ENCODE measurements at places on chromosomes 5 and 9.
A peak's percentile ranks its signal among the peaks of the same experiment; 100 is the strongest.

GRCh38 chr5:83125560-83125959 lies 48.2 kb downstream of the XRCC4 start:
- DNase-seq = no peak

GRCh38 chr9:15268782-15269181 lies 38.2 kb downstream of the TTC39B start:
- DNase-seq = no peak

DNA sequence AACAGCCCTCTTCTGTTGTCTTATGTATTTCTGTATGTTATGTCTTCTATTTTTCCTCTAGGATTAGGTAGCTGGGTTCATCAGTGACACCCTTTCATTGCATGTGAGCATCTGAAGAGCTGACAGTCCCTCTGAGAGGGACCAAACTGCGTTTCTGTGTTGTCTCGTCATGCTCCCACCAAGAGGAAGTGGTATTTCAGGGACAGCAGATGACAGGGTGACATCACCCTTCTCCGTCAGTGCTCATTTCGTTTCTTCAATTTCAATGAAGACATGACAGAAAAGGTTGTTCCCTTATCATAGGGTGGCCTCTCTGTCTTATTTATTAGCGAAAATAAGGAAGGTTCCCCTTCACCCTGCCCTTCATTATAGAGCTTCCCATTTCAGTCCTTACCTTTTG lies 225.9 kb upstream of the NR4A3 start:
- DNase-seq = no peak

DNA sequence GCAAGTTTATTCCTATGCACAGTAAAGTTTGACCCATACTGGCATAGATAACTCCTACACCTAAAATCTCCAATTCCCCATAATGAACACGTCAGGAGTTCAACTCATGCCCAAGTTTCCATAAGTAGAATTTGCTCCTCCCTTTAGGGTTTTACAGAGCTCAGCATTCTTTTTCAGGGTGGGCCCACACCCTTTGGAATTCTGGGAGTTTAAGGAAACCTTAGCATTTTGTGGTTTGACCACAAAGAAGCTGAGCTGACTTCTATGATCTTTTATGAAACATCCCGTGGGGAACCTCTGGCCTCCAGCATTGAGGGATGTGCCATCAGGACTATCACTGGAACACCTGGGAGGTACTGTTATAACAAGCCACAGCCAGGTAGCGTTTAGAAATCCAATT lies 220.6 kb upstream of the MAP3K1 start:
- DNase-seq = no peak

GRCh38 chr9:109256336-109256735 lies 64.5 kb downstream of the EPB41L4B start:
- no peak for DNase-seq

- DNase-seq = no peak
Observed at GRCh38 chr5:38559428-38559827, 3.0 kb upstream of the LIFR start.

- DNase-seq = no peak
Observed at GRCh38 chr9:79578891-79579290, 7.1 kb downstream of the TLE4 start.

GRCh38 chr5:78896132-78896531 lies 89.0 kb downstream of the ARSB start:
- DNase-seq = no peak

GRCh38 chr5:961002-961710 lies 47.4 kb upstream of the NKD2 start:
- no peak for DNase-seq

GRCh38 chr5:40078898-40079575 lies 600.7 kb upstream of the PTGER4 start:
- DNase-seq = no peak

- DNase-seq = no peak
Observed at GRCh38 chr5:130277002-130277401, 372.7 kb downstream of the CHSY3 start.

DNA sequence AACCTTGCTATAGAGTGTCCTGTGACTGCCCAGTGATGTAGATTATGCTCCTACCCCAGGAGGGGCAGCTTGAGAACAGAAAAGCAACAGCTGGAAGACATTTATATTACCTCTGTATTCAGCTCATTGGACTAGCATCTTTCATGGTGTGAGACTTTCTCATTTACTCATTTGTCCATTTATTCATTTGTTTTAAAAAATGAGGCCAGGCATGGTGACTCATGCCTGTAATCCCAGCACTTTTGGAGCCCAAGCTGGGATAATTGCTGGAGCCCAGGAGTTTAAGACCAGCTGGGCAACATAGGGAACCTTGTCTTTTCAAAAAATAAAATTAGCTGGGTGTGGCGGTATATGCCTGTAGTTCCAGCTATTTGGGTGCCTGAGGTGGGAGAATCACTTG lies 130.0 kb upstream of the LHFPL2 start:
- DNase-seq = no peak

DNA sequence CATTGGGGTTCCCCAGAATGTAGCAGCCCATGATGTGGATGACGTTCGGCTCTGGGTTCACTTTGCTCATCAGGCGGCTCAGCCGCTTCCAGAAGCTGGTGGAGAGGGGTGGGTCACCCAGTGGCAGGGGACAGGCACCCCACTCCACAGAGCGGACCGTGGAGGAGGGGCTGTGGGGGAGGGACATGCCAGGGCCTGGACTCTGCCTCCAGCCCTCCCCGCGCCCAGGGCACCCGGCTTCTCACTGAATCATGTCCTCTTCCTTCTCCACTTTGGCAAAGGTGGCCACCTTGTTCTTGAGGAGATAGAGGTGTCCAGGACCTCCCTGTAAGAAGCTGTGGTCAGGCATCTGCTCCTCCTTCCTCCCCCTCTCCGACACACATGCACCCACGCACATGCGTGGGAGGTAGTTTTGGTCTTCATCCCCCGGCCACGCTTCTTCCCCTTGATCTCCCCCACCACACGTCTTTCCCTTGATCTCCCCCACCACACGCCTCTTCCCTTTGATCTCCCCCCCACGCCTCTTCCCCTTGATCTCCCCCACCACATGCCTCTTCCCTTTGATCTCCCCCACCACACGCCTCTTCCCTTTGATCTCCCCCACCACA lies 8.9 kb upstream of the ENTPD8 start:
- no peak for DNase-seq

DNA sequence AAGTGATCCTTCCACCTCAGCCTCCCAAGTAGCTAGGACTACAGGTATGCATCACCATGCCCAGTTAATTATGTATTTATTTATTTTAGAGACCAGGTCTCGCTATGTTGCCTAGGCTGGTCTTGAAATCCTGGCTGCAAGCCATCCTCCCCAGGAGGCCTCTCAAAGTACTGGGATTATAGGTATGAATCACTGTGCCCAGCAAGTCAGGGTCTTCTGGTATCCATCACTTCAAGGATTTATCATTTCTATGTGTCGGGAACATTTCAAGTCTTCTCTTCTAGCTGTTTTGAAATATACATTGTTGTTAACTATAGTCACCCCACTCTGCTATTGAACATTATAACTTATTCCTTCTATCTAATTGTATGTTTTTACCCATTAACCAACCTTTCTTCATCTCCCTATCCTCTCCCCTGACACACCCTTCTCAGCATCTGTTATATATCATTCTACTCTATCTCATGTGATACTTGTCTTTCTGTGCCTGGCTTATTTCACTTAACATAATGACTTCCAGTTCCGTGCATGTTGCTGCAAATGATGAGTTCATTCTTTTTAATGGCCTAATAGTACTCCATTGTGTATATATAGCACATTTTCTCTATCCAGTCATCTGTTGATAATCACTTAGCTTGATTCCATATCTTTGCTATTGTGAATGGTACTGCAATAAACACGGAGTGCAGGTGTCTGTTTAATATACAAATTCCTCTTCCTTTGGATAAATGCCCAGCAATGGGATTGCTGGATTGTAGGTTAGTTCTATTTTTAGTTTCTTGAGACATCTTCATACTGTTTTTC lies 26.4 kb downstream of the UTP15 start:
- DNase-seq = no peak

GRCh38 chr5:134122530-134122929 lies 8.0 kb downstream of the TCF7 start:
- DNase-seq = no peak

- peak; percentile 34 for DNase-seq
Observed at GRCh38 chr5:172834415-172835289, 601 bp downstream of the ERGIC1 start.

- DNase-seq = no peak
Observed at GRCh38 chr5:116137544-116138378, 52.9 kb downstream of the COMMD10 start.

DNA sequence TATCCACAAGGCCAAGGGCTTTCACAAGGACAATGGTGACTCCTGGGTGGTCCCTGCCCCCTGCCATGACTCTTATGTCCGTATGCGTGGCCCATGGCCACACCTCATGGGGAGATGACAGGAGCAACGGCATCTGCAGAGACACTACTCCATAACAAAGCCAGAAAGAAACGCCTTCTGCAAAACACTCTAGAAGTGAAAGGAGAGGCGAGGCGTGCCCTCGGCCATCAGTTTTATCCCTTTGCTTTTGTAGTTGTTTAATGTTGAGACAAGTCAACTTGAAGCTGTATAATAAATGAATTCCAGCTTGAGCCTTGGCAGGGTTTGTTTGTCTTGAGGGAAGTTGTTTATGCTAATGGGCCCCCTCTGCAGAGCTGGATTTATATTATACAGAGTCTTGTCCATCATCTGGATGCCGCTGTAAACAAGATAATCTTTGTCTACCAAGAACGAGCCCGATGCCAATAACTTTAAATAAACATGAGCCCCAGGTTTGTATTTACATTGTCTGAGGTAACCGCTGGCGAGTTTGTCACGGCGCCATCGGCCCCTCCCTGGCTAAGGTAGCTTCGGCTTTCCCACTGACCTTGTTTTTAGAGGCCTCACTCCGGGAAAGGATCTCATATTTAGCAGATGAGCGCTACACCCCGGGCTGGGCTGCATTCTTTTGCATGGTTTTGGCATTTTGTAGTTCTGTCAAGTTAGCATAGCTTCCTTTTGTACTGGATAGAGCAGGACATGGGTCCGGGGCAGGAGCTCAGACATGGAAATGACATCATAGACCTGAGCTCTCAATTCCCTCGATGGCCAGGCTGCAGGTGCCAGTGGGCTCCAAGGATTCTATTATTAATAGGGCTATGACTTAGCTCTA lies 165.3 kb downstream of the ERCC6L2 start:
- no peak for DNase-seq

- no peak for DNase-seq
Observed at GRCh38 chr9:108351571-108351970, 504.2 kb downstream of the ACTL7B start.

Measured in hypothalamus (tissue), 51 donors.